ENCODE measurements at places on chromosomes 7 and 10.
A peak's percentile ranks its signal among the peaks of the same experiment; 100 is the strongest.

- DNase-seq = no peak
Observed at GRCh38 chr7:123522066-123522465, 12.3 kb downstream of the IQUB start.

DNA sequence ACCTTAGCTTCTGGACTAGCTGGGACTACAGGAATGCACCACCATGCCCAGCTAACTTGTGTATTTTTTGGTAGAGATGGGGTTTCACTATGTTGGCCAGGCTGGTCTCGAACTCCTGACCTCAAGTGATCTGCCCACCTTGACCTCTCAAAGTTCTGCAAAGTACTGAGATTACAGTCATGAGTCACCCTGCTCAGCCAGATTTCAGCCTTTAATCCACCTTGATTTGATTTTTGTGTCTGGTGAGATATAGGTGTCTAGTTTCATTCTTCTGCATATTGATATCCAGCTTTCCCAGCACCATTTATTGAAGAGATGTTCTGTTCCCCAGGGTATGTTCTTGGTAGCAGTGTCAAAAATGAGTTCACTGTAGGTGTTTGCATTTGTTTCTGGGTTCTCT lies 20.1 kb upstream of the CYP3A7 start:
- no peak for DNase-seq

DNA sequence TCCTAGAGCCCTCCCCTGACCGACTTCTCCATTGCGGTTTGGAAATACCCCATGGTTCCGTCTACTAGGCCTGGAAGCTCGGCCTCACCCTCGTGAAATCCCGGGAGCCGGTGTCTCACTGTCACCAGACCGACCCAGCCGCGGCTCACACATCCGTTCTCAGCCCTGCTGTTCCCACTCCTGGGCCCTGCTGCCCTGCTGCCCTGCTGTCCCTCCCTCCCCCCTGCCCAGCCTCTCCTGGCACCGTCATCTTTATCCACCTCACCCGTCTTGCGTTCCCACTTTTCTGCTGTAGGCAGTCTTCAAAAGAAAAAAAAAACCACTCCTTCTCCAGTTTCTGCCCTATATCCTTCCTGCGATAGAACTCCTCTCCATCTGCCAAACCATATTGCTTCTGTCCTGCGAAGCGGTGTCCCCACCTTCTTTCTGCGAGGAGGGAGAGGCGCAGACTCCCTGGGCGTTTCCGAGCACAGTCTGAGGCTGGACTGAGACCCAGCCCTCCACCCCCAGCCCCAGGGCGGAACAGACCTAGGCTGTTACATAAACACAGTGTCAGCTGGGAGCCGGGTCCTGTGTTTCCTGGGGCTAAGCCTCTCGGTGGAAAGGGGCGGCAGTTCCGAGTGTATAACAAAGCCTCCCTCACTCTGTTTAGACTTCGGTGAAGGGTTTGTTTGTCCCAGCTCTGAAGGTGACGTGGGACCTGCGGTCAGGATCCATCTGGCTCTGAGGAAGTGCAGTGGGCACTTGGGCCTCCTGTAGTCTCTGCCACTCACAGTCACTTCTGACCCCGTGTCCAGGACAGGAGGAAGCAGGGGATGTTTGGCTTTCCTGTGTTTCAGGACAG lies 2.8 kb downstream of the AGAP3 start:
- DNase-seq = no peak

DNA sequence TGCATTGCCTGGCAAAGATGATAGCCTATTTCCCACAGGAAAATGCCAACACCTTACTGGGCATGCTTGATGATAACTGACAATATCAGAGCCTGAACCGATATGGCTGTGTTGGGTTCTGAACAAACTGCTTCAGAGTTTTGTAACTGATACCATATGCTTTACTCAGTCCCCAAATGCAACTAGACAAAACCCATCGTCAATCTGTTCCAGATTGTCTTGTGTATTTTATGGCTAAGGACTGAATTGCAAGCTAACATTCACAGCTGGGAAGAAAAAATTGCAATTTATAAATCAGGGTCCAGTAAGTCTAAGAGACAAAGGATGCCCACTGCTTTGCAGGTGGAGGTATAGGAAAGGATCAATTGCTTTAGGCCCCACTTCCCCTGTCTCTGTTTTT lies 116.8 kb upstream of the WNT16 start:
- DNase-seq = no peak

DNA sequence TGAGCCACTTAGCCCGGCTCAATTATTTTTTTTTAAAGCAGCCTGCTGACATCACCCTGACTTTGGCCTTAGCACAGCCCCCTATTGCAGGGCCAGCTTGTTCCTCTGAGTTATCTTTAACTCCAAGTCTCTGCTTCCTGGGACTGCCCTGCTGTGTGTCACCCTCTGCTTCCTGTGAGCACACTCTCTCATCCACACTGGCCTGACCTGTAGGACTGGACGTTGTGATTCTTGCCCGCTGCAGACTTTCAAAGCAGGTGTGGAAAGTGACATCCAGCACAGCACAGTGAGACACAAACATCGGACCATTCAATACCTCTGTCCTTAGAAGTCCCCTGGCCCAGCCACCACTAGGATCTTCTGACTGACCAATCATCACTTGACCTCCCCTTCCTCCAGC lies 26.4 kb upstream of the HSPA12A start:
- peak; percentile 49 for DNase-seq

- DNase-seq = no peak
Observed at GRCh38 chr7:43535031-43535451, 47.9 kb upstream of the STK17A start.

DNA sequence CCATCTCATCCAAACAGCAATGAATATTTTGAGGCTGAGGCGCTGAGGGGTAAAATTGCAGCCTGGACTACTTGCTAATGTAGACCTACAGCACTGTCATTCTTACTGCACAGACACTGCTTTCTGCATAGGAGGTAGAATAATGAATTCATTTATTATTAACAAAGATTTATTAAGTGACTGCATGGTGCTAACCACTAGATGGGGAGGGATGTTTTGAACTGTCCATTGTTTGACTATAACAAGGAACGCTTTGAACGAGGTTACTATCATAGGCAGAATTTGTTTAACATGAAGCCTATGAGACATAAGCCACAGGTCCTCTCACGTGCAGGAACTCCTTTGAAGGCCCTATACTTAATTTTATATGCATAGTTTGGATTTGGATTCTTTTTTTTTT lies 143.8 kb downstream of the CFTR start:
- no peak for DNase-seq

DNA sequence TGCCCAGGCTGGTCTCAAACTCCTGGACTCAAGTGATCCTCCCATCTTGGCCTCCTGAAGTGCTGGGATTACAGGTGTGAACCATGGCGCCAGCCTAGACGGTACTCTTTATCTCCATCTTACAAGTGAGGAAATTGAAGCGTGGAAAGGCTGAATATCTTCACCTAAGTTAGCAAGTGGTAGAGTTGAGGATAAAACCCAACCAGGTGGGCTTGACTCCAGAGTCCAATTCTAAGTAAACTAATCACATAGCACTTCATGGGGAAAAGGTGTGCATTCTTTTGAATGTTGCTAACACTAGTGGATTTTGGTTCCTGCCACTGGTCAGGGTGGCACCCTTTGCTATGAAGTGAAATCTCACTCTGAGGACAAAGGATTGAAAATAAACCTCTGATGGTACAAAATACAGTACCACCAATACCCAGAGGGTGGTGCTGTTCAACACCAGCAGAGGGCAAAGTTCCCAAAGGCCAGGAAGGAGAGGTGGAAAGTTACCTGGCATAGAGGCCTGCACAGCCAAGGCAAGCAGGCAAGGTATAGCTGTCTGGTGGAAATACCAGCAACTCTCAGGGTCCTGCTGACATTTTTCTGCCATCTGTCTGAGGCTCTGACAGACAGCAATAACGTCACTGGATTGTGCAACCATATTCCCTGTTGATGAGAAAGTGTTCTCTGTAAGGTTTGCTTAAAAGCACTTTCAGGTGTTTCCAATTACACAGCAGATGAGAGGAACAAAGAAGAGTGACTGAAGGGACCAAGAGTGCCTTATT lies 17.6 kb downstream of the ZDHHC16 start:
- DNase-seq = peak; percentile 71

DNA sequence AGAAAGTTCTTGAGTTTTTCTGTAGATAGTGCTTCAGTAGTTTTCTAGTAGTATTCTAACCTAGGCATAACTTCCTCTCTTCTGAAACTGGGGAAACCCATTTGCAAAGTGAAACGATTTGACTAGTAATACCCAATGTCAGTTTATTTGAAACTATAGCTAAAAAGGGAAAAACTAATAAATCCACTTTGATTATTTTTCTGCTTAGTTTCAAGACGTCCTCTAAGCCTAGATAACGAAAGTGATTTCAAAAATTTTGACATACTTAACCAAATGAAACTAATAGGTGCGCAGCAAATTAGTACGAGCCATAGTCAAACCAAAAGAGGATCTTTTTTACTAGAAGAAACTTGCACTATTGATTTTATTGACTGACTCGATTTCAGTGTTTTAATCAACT lies 9.8 kb upstream of the SP8 start:
- no peak for DNase-seq

- no peak for DNase-seq
Observed at GRCh38 chr7:30329716-30330115, 45.3 kb downstream of the ZNRF2 start.

GRCh38 chr7:100061518-100062193 lies 12.1 kb downstream of the ZSCAN21 start:
- no peak for DNase-seq
